ENCODE measurements at places on chromosomes 1 and 21.

GRCh38 chr1:151661751-151662150, 49.9 kb downstream of the SNX27 start:
- no peak for DNase-seq

- DNase-seq: no peak
Measured at GRCh38 chr21:16085421-16085820, 355.6 kb downstream of the USP25 start.

DNA sequence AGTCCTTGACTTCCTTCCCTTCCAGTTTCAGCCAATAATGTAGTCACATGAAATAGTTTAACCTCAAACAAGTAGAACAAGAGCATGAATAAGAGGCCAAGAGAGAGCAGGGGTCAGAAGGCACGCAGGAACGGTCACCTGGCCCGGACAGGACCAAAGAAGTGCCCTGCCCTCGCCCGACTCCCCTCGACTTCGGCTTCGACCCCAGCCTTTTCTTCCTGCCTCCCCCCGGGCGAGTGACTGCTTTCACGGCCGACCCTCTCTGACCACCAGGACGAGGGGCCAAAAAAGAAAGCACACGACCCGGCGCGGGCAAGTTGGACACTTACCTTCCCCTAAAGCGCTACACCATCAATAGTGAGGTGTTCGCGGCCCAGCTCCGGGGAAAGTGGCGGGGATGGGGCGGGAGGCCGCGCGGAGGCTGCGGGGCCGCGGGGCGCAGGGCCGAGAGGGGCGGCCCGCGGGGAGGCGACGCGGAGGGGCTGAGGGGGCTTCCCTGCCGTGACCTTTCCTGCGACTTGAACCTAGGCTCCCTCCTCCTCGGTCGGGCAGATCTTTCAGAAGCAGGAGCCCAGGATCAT, 519 bp downstream of the RERE start:
- no peak for DNase-seq

GRCh38 chr1:233334092-233334491, 6.6 kb downstream of the MAP3K21 start:
- DNase-seq: no peak

- no peak for DNase-seq
Measured at GRCh38 chr1:87594736-87595383, 266.2 kb downstream of the LMO4 start.

- no peak for DNase-seq
Measured at GRCh38 chr1:177737456-177737855, 232.4 kb downstream of the SEC16B start.

DNA sequence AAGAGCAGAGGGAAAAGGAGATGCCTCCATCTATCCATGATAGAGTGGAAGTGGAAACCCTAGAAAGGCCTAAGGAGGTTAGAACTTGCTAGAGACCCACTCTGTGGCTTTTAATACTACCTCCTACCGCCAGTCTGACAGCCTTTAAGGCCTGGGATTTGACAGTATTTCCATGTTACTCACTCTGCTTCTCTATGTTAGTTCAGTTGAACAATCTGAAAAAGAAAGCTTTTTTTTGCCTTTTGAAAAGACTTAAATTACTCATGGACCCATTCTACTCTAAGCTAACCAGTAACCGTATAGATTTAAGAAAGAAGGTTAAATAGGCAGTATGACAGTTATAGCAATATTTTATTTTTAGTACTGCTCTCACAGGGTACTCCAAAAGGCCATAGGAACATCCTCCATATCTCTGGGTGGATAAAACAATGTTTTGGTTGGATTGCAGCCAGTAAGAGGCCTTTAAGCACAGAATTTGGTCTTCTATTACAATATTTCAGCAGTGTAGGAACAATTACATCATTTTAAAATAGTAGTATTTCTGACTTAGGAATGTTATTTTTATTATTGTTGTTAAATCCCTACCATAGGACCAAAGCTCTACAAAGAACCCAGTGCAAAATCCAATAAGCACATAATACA, 15.9 kb upstream of the GPR25 start:
- no peak for DNase-seq

DNA sequence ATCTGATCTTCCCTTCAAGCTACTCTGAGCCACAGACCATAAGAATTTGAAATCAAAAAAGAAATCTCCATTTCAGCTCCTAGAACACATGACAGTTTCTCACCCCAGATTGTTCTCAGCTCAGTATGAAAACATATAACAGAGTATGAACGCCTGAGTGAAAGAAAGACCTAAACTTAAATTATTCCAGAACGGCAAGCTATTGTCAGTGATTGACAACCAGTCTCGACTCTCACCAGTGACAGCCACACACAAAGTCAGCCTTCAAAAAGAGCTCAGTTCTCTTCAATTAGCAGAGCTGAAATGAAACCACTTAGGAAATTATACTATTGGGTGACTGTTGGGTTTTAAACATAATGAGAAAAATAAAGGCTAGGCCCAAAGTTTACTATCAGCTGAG, 312.8 kb downstream of the OMA1 start:
- no peak for DNase-seq

GRCh38 chr1:31541194-31541593, 35.1 kb upstream of the TINAGL1 start:
- no peak for DNase-seq

DNA sequence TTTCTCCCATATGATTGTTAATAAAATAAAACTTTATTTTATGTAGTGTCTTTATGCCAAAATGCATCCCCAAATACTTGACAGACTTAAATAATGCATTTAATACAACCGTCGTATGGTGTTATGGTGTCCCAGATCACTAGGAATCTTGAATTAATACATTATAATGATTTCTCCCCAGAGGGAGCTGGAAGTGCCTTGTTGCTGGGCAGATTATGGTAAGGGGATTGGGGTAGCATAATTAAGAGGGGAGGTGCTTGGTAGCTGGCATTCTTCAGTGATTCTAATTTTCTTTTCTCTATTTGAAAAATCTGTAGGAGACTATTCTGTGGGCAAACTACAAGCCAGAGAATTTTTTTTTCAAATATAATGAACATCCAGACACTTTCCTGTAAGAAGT, 1043.7 kb downstream of the ADGRL2 start:
- DNase-seq: no peak

DNA sequence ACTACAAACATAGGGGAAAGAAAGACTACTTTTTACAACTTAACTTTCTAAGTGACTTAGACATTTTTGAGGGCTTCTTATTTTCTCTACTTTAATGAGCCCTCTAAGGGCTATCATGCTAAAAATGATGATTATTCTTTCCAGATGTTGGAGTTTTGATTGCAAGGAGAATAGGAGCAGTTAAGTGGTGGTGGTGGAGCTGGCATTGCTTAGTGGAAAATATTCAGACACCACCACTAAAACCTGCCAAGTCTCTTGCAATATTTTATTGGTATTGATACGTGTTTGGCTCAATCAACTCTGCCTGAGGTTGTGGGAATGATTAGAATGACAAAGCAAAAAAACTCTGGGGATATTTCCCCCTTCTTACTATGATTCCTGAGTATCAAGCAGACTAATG, 82.6 kb upstream of the PTGFR start:
- no peak for DNase-seq

DNA sequence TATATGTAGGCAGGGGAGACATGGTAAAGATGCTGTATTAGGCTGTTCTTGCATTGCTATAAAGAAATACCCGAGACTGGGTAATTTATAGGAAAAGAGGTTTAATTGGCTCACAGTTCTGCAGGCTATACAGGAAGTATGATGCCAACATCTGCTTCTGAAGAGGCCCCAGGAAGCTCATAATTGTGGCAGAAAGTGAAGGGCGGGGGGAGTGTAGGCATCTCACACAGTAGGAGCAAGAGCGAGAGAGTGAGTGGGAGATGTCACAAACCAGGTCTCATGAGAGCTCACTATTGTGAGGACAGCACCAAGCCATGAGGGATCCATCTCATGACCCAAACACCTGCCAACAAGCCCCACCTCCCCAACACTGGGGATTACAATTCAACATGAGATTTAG, 21.1 kb downstream of the MAN1A2 start:
- DNase-seq: no peak

DNA sequence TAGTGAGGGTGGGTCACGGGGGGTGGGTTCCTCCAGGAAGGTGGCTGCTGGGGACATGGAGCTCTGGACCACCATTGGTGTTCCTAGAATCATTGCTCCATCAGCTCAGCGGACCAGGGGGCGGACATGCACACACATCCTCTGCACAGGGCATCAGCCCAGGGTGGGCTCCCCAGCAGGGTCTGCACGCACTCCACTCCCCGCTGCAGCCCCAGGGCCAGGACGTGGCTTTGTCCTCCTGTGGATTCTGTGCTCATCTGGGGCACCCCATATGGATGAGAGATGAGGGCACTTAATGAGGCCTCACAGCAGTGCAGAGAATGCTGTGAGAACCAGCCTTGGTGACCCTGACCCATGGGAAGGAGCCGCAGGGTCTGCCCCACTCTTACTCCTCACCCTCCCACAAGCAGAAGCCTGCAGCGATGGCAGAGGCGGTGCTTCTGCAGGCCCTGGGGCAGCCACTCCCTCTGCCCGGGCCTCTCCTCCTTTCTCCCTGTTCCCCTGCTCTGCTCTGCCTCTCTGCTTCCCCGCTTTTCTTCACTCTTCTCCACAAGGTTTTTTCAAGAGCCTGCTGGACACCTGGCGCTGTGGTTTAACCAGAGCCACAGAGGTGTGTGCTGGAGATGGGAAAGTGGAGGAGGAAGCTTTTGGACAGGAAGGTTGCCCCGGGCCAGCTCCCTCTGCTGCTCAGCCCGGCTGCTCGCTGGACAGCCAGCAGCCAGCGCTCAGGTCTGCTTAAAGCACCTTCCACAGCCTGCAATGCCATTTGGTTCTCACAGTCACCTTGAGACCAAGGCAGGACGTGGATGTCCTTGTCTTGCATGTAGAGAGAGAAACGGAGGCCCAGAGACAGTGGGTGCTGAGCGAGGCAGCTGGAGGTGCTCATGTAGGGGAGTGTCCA, 26.3 kb upstream of the PCBP3 start:
- no peak for DNase-seq

DNA sequence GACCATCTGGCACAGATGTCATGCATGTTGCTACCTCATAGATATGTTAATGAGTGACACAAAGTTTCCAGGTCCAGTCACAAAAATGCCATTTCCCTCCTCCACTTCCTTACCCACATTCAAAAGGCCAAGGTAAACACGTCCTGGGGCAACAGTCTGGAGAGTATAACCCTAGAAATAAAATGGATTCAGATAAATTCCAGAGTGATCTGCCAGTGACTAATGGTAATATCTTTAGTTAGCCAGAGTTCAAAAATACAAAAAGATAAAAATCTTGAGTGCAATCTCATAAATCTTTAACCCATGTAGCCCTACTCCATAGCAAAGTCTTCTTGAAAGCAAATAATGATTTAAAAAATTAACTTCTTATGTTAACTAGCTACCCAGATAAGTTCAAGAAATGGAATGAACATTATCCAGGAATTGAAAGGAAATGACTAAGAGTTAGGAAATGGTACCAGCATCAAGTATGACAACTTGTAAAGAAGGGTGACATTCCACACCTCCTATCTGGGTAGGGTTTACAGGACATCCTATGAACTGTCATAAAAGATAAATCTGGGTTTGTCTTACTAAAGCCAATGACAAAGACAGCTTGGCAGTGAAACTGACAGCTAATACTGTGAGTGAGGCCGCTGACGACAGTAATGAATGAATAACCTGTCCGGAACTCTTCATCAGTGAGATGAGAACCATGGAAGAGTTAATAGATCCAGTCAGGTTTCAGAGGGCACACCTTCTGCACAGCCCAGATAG, 18.1 kb downstream of the RGS2 start:
- no peak for DNase-seq

- DNase-seq: no peak
Measured at GRCh38 chr1:224831501-224831900, 98.0 kb upstream of the DNAH14 start.

DNA sequence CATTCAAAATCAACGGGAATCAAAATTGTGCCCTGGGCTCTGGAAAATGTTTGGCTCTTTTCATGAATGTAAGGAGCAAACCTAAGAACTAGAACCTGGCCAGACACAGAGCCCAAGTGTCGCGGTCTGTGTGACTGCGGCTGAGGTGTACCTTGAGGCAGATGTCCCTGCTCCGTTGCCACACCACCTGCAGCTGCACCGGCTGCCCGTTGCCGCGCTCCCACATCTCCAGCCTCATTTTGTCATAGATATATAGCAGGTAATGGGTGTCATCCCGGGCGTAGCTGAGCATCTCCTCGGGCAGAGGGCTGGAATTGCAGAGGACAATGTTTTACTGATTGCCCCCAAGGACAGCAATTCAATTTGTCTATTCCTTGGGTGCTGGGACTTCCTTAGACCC, 18.7 kb downstream of the EXOSC10 start:
- no peak for DNase-seq

DNA sequence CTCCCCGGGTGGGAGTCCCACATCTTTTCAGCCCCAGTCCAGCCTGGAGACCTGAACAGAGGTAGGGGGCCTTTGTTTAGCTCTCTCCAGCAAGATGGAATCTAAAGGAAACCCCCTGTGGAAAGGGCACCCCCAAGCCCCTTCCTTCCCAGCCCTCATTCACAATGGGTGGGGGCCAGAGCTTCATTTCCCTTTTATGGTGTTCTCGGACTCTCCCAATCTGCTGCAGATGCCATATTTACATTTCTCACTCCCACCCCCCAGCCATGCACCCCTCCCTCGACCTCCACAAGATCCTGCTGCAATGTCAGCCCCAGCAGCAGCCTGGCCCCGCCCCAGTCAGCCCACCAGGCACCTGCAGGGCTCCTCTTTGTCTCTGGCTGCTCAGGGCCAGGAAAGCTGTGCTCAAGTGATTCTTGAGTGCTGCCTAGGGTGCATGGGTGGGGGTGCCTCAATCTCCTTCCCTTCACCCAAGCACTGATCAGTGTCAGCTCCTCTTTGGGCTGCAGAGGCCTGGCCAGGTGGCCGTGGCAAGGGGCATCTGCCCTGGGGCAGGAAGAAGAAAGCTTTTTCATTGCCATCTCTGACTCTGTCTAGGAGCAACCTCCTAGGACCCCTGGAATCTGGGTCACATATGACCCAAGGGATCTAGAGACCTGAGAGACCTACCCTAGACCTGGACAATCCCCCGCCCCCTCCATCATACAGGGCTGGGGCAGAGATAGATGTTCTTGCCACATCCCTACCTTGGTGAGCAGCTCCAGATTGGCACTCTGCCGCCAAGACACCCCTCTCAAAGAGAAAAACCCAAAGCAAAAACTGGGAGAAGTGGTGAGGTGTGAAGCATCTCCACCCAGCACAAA, 1.7 kb downstream of the KIF21B start:
- DNase-seq: peak; percentile 35

GRCh38 chr1:24830680-24831272, 85.5 kb downstream of the CLIC4 start:
- peak; percentile 49 for DNase-seq

DNA sequence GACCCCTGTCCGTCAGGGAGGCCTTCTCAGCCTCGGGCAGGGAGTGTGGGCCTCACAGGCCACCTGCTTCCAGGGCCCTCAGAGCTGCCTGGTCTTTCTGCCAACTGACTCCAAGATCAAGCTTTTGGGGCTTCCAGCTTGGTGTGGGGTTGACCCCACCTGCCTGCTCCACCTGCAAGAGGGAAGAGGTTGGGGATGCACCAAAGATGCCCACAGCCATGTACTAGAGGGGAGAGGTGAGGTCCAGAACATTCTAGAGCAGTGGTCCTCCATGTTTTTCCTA, 266.7 kb upstream of the VAMP3 start:
- no peak for DNase-seq

All from T-helper 2 cell (primary cell).